K562 (cell line): ENCODE measurements at places on chromosomes 2 and 18.

DNA sequence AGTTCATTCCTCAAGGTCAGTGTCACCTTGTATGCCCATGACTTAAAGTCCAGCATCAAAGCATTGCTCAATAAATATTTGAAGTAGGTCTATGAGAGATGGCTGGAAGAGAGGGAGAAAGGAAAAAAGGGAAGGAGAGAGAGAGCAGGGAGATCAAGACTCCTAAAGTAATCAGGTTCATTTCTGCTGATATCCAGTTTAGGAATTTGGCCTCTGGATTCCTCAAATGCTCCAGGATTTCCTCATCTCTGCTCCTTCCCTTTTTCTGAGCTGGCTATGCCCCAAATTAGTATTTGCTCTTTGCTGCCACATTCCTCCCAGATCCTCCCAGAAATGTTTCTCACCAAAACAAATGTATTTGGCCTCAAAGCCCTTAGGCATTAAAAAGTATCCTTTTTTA lies 739.4 kb upstream of the CHAC2 start:
- H3K27me3 ChIP-seq, result no peaks in the 10 kb centered on the region
- no peak for DNase-seq
- no peak overlapping the region for H3K4me3 ChIP-seq
- H3K27ac ChIP-seq, result no peak overlapping the region
- no peaks in the 10 kb centered on the region for H3K4me1 ChIP-seq

GRCh38 chr2:145155196-145155595 lies 635.3 kb upstream of the ZEB2 start:
- H3K27ac ChIP-seq, result no peak overlapping the region
- no peaks in the 10 kb centered on the region for H3K36me3 ChIP-seq
- no peaks in the 10 kb centered on the region for H3K27me3 ChIP-seq
- no peaks in the 10 kb centered on the region for H3K4me1 ChIP-seq
- DNase-seq, result no peak

GRCh38 chr2:16227811-16228462 lies 287.6 kb downstream of the MYCN start:
- peaks cover under 1% of the 10 kb centered on the region; the same call in 1 of the 2 replicates for H3K27me3 ChIP-seq
- no peak overlapping the region for H3K27ac ChIP-seq
- peak; percentile 15 for DNase-seq
- H3K4me3 ChIP-seq, result no peak overlapping the region
- H3K4me1 ChIP-seq, result no peaks in the 10 kb centered on the region

DNA sequence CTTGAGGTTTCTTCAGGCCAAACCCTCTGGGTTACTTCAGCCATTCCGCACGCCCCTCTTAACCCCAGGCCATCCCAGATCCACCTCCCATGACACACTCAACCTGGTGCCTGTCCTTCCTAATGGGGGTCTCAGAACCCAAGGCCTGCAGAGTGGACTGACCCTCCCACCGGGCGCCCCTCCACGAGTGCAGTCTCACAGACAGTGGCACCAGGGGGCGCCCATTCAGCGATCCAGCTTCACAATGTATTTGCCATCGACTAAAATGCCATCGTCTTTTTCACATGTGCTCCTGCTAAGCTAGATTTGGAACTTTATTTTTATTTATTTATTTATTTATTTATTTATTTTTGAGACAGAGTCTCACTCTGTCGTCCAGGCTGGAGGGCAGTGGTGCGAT lies 38.5 kb downstream of the INPP5D start:
- no peak overlapping the region for H3K4me3 ChIP-seq
- no peak overlapping the region for H3K27ac ChIP-seq
- no peaks in the 10 kb centered on the region for H3K27me3 ChIP-seq
- H3K4me1 ChIP-seq, result peaks cover 9% of the 10 kb centered on the region; the same call in 1 of the 2 replicates
- no peaks in the 10 kb centered on the region for H3K36me3 ChIP-seq

DNA sequence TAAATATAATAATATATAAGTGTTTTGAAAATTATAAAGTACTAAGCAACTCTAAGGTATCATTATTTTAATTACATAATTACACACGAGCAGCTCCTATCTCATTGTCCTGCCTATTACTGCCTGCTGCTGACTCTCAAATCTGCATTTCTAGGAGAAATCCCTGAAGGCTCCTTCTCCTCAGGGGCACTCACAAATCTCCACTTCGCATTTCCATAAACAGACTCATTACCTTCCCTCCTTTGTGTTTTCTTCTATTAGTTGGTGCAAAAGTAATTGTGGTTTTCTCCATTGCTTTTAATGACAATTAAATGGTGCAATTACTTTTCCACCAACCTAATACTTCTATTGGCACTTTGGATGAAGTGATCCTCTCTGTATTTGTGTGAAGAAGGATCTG lies 135.0 kb upstream of the HNMT start:
- DNase-seq, result no peak
- H3K27ac ChIP-seq, result no peak overlapping the region
- no peaks in the 10 kb centered on the region for H3K36me3 ChIP-seq
- H3K4me1 ChIP-seq, result no peaks in the 10 kb centered on the region
